Cerebellar nuclear complex (tissue), 1 donor: ENCODE measurements at places on chromosomes 3 and 15.

- DNase-seq = no peak
Observed at GRCh38 chr3:196292286-196292923, 4.9 kb upstream of the PCYT1A start.

DNA sequence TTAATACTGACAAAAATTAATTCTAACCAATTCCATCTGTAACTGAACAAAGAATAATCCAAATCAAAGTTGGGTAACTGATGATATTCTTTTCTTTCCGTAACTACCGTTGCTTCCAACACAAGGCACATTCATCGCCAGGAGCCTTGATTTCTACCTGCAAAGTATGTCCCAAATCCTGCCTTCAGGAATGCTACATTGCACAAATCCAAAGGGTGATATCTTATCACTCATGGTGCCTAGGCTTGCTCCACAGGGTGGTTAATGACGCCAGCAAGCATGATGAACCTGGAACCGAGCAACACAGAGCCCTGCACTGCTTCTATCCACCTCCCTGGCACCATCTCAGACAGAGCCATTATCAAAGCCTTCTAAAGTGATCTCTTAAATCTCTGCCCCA, 772.7 kb downstream of the ROBO1 start:
- DNase-seq = no peak

DNA sequence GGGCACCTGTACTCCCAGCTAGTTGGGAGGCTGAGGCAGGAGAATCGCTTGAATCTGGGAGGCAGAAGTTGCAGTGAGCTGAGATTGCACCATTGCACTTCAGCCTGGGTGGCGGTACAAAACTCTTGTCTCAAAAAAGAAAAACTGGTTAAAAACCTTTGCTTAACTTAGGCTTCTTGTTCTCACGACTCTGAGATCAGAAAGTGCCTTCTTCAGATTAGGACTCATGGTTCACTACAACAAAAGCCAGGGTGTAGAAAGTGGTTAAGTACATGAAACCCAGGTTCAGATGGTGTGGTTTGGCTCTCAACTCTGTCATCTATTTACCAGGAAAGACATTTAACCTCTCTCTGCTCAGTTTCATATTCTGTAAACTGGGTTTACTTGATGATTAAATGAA, 168.4 kb downstream of the TUSC7 start:
- no peak for DNase-seq

DNA sequence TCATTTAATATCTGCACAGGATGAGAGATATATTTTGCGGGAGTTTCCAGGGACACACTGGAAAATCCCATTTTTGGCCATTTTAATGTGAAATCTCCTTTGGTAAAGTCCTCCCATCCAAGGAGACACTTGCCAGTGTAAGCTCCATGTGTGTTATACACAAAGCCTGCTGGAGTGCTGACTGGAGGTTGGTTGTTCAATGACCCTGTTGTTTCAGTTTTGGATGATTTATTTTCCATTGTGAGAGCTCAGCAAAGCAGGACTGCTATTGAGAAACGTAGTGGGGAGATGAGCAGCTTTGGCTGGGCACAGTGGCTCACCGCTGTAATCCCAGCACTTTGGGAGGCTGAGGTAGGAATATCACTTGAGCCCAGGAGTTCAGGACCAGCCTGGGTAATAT, 127.7 kb downstream of the NUP210 start:
- no peak for DNase-seq

DNA sequence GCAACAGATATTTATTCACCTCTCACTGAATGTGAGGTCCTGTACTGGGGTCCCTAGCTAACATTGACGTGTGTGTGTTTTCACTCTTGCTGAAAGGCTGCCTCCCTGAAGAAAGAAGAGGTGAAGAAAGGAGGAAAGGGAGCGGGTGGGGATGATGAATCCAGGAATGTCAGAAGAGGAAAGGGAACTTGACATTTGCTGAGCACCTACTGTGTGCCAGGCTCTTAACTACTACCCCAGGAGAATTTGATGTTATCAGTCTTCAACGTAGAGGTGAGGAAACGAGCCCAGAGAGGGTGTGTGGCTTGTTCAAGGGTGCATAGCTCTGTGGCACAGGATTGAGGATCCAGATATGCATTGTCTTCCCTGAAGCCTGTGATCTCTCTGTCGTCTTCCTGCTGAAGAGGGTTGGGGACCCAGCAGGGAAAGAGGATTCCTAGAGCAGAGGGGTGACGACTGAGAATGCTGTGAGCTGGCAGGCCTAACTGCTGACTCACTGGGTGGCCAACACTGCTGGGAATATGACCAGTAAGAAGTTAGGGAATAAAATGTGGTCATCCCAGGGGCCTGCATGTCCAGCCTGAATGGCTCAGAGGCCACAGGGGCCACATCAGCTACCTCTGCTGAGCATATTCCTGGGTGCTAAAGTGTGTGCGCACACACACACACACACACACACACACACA, 6.6 kb upstream of the ATP2B2 start:
- DNase-seq = no peak

DNA sequence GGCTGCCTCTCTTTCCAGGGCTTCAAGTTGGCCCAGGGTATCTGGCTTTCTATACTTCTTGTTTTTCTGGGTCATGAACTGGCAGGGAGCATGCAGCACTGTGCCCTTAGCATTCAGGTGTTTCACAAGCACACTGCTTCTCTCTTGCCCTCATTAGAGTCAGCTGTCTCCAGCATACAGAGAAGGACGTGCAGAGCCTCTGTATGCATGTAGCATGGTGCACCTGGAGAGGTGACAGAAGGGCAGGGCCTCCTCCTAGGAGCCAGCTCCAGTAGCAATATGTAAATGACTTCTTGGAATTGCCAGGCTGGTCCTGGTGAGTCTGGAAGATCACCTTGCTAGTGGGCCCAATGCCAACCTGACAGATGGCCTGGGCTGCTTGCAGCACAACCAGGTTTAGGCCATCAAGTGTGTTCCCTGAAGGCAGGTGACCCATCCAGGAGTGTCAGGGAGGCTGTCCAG, 44.8 kb upstream of the ATP2C1 start:
- DNase-seq = peak; percentile 89

- DNase-seq = no peak
Observed at GRCh38 chr3:146569314-146569713, 24.9 kb upstream of the PLSCR1 start.

DNA sequence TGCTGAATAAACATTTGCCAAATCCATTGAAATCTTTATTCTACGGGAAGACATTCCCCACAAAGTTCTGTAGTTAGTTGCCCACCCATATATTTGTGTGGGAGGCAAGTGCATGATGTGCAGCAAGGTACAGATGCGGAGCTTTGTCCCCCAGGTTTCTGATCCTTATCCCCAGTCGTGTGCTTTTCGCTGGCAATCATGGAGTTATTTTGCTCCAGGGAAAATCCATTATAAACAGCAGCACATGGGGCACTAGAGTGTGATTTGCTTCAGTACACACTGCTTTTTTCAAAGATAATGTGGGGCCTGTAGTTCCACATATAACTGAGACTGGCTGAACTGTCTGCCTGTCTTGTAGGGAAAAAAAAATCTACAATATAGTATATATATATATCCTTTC, 132.1 kb downstream of the FEZF2 start:
- DNase-seq = no peak

GRCh38 chr3:184716622-184717398, 4.9 kb upstream of the MAGEF1 start:
- no peak for DNase-seq

DNA sequence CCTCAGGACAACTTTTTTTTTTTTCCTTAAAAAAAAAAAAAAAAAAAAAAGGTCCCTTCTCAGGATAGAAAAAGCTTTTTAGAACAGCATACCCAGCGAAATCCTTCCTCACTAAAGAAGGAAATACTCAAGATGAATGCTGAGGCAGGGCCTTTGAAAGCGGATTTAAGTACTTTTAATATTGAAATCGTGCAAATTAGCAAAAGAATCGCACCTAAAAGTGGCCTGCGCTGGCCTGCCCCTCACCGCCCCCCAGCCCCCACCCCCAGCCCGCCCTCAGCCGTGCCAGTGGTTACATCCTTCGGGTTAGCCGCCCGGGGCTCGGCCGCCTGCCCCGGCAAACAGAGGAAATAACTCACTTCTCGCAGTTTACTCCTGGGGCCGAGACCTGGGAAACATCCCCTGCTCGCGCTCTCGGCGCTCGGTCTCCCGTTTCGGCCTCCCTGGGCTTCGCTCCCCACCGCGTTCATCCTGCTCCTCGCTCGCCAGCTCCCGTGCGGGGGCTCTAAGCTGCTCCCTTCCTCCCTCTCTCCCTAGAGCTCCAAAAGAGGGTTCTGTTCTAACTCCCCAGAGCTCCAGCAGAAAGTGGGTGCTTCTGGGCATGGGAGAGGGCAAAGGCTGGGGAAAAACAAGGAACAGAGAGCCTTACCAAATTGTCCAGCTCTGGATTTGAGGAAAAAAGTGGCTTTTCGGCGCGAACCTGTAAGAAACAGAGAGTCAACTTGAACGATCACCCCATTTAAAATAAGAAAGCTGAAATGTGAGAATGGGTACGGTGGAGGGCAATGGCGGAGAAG, 5.2 kb downstream of the MEIS2 start:
- no peak for DNase-seq

- no peak for DNase-seq
Observed at GRCh38 chr3:195156286-195156890, 114.6 kb downstream of the XXYLT1 start.

DNA sequence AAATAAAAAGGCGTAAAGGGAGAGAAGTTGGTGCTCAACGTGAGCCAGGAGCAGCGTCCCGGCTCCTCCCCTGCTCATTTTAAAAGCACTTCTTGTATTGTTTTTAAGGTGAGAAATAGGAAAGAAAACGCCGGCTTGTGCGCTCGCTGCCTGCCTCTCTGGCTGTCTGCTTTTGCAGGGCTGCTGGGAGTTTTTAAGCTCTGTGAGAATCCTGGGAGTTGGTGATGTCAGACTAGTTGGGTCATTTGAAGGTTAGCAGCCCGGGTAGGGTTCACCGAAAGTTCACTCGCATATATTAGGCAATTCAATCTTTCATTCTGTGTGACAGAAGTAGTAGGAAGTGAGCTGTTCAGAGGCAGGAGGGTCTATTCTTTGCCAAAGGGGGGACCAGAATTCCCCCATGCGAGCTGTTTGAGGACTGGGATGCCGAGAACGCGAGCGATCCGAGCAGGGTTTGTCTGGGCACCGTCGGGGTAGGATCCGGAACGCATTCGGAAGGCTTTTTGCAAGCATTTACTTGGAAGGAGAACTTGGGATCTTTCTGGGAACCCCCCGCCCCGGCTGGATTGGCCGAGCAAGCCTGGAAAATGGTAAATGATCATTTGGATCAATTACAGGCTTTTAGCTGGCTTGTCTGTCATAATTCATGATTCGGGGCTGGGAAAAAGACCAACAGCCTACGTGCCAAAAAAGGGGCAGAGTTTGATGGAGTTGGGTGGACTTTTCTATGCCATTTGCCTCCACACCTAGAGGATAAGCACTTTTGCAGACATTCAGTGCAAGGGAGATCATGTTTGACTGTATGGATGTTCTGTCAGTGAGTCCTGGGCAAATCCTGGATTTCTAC, at the start of gene RARB:
Gene RARB (plus strand): TSS at position 322 of the 847 bp plus-strand sequence. CDS start 469 bp downstream, at position 791.
- DNase-seq = no peak

GRCh38 chr3:55690726-55691125, 203.6 kb upstream of the WNT5A start:
- DNase-seq = no peak

GRCh38 chr3:191328962-191329653, at the start of gene CCDC50:
CCDC50 (plus strand) TSS chr3:191329394; CDS start chr3:191329675, 281 bp downstream.
- no peak for DNase-seq

DNA sequence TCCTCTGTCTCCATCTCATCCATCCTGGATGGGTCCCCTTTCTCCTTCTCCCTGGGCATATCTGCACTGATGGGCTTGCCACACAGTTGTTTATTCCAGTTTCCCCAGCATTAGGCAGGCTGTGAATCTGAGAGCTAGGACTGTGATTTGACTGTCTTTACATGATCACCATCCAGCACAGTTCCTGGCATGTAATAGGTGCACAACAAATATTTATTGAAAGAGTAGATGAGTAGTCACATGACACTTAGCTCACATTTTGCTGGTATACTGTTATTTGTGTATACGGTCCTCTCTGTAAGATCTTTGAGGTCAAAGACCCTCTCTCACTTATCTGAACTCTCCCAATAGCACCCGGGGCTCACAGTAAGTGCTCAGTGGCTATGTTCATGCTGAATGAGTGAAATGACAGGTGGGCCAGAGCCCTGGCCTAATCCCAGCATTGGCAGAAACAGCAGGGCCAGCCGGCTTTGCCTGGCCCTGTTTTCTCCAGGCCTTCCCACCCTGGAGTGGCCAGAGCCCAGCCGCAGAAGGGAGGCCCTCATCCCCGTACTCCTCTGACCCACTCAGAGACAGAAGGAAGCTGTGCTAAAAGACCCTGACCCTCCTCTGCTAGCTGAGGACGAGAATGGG, 16.2 kb upstream of the BAHD1 start:
- DNase-seq = no peak

- no peak for DNase-seq
Observed at GRCh38 chr15:101647251-101647650, 4.9 kb downstream of the TM2D3 start.
